Stimulated activated CD4-positive, alpha-beta T cell treated with anti-CD3 and anti-CD28 coated beads, Interleukin-1b, Interleukin-23, amount 100 ng/mL, for 24 hours (primary cell): ENCODE measurements at places on chromosomes 5 and 9.

GRCh38 chr5:81134066-81134465, 99.1 kb upstream of the CKMT2 start:
- DNase-seq, result no peak

DNA sequence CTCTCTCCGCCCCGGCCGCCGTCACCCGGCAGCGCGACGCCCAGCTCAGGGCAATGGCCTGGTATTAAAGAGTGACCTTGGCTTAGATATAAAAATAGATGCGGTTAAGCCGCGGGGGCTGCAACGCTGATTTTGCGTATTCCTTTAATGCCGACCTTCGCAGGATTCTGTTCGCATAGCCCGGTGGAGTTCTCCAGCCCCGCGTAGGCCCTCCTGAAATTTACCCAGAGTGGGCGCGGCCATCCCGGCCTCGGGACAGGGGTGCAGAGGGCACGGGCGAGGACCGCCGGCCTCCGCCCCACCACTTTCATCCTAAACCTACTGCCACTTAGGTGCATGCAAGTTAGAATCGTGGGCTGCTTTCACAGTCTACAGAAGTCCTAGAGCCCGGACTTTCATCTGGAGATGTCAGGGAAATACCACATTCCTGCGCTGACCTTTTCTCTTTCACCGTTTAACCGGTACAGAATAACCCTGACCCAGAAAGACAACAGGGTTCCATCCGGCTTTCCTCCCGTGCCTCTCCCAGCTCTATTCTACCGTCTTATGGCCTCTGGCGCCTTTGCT, 492 bp upstream of the FAM169A start:
- DNase-seq, result no peak

GRCh38 chr5:112634796-112635195, 102.9 kb upstream of the APC start:
- no peak for DNase-seq

DNA sequence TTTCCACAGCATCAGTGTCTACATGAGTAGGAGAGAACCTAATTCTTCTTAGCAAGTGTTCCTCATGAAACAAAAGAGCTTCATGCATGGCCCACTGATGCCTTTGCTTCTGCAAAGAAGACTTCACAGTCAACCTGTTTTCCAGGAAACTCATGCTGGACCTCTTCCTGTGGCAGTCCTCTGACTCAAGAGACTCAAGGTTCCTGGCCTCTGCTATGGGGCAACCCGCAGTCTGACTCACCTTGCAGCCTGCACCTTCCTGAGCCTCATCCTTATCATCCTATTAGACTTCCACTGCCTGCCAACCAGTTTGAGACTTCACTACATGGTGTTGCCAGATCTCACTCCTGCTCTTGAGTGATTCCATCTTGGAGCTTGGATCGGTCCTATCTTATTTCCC, 17.6 kb upstream of the AGGF1 start:
- DNase-seq, result no peak

DNA sequence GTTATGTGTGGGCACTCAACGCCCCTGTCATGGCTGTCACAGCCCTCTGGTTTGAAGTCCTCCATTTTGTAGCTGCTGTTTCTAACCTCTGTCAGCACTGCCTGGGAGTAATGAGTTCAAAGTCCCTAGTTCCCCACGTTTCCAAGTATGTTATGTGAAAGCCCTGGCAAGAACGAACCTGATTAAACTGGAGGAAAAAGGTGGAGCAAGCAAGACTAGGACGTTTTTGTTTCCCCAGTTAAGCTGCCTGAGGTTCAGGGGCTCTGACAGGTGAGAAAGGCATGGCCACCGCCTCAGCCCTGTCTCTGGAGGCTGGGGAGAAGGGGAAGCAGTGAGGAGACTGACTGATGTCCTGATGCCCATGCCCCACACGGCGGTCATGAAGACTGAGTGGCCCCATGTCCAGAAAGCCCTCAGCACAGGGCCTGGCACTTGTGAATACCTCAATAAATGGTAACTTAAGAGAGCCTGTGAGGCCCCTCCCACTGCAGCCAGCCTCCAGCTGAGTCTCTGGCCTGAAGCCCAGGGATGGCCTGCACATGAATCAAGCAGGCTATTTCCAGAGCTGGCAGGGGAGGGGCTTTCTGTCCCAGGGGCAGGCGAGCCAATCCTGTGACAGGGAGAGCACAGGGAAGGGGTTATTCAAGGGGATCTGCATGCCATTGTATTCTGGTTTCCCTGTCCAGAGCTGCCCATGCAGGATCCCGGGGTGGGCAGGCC, 61.8 kb downstream of the PFDN1 start:
- no peak for DNase-seq

DNA sequence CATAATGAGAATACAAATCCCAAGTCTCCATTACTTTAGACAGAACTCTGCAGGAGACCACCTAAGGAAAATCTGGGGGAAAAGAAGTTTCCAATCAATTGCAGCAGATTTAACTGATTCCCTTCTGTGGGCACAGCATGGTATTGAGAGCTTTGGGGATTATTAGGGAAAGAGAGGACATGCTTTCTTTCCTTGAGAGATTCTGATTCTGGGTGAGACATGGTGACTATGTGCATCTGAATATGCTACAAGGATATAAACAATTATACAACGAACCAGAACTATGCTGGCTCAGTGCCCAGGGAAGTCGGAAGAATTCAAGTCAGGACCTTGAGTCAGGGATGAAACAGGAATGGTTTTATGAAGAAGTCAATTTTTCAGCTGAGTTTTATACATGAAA, 183.7 kb downstream of the PDE4D start:
- DNase-seq, result no peak

GRCh38 chr5:54804086-54804485, 181.3 kb downstream of the ESM1 start:
- DNase-seq, result no peak

DNA sequence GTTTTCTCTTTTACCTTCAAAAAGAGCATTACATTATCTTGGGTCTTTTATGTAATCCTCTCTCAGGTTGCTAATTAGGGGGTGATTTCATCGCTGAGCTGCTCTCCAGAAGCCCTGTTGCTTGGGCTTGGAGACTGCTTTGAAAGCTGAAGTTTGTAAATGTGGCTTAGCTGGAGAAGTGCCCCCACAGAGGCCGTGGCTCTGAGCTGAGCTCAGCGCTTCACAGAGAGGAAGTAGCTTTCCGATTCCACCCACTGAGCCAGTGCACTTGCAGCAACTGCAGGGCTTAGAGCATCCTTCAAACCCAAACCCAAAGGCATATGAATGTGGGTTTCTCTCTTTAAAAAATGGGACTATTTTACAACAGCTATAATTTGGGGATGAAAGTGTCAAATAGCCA, 13.7 kb upstream of the NXNL2 start:
- no peak for DNase-seq

DNA sequence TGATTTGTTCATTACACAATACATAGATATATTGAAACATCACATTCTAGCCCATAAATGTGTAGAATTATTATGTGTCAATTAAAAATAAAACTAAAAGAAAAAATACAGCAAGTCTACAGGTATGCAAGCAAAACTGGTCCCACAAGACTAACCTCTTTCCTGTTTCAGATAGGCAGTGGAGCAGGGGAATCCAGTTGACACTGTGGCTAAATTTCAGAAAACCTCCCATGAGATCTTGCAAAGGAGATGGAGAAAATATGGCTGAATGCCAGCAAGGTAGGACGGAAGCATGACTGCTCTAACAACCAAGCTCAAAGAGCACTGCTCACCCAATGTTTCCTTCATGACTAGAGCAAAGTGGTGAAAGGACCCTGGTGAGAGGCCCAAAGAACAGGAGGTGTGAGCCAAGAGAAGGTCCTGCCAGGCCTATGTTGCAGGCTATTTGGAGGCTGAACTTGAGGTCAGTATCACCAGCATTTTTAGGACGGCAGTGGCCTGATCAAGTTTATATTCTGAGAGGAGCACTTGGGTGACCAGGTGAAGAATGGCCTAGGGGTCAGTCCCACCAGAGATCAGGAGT, 1.1 kb upstream of the SH3TC2 start:
- DNase-seq, result no peak

- no peak for DNase-seq
Measured at GRCh38 chr5:172801179-172801671, 30.2 kb upstream of the DUSP1 start.

DNA sequence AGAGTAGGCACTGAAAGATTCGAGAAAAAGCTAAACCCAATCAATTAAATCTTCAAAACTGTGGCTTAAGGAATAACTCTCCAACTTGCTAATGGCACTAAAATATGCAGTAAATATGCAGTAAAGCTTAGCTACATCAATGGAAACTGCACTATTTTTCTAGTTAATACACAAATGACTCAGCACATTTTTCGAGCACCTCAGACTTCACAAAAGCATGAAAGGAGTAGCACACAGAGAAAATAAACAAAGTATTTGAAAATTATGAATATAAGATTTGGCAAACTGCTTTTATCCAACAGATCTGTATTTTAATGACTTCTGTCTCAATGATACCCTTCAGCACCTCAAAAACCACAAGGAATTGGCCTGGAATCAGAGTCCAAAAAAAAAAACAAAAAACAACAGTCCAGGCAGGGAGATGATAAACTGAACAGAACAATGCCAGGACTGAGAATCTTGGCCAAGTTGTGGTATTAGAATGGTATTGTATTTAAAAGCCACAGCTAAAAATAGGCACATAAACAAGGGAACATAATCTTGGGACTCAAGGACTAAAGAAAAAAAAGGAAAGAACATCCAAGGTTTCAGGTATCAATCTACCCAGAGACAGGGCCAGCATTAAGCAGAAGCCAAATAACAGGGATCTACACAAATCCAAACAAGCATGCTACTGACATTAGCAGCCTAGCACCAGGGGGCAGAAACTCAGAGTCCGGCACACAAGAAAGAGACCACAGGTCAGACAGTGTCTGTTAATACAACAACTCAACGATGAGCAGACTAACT, 21.4 kb downstream of the TMEM245 start:
- no peak for DNase-seq

DNA sequence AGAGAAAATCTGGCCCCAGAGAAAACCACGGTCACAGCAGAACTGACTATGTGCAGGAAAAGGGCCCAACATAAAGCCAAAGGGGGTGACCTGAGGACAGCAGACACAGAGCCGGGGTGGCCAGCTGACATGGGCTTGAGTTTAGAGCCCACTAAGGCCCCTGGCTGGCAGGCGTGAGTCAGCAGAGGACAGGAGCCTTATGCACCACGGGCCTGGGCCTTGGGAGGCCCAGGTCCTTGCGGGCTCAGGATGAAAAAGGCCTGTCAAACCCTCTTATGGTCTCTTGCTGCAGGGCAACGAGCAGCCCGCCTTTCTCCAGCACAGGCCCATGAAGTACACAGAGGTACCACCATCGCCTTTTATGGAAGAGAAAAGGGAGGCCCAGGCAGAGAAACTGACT, 19.7 kb downstream of the STK10 start:
- no peak for DNase-seq

DNA sequence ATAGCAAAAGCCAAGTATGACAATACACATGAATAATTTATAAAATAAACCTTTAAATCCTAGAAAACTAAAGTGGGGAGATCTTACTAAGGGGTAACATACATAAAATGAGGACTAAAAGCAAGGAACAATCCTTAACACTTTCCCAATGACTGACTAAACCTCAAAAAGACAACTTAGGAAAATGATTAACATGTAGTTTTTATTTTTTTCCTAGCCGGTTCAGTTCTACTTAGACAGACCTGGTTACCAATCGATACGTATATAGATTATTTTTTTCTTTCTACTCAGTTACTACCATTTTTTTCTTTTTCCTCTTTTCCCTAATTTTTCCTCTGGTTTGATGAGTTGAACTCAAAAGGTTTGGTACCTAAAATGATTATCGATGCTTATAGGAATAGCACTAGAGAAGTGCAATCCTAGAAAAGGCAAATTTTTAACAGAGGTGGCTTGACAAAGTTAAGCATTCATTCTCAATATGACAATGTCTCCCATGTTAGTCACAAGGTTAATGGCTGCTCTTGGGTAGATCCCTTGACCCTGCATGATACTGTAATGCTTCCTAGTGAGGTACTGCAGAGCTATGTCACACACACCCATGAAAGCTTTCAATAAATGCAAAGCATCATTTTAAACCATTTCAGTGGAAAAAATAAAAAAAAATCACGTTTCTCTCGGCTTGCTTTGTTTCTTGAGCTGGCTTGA, 41.5 kb downstream of the FBXO4 start:
- DNase-seq, result no peak

DNA sequence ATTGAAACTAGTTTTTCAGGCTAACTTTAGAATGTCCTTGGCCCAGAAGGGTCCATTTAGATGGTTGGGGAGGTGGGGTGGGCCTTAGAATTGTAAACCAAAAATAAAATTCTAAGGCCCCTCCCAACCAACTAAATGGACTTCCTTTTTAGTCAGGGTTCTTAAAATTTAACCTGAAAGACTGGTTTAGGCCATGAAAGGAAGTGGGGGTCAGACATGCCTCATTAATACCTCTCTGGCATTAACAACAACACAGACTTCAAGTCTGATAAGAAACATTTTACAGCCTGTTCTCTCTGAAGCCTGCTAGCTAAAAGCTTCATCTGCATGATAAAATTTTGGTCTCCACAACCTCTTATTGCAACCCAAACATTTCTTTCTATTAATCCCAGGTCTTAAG, 65.5 kb upstream of the TNC start:
- no peak for DNase-seq

DNA sequence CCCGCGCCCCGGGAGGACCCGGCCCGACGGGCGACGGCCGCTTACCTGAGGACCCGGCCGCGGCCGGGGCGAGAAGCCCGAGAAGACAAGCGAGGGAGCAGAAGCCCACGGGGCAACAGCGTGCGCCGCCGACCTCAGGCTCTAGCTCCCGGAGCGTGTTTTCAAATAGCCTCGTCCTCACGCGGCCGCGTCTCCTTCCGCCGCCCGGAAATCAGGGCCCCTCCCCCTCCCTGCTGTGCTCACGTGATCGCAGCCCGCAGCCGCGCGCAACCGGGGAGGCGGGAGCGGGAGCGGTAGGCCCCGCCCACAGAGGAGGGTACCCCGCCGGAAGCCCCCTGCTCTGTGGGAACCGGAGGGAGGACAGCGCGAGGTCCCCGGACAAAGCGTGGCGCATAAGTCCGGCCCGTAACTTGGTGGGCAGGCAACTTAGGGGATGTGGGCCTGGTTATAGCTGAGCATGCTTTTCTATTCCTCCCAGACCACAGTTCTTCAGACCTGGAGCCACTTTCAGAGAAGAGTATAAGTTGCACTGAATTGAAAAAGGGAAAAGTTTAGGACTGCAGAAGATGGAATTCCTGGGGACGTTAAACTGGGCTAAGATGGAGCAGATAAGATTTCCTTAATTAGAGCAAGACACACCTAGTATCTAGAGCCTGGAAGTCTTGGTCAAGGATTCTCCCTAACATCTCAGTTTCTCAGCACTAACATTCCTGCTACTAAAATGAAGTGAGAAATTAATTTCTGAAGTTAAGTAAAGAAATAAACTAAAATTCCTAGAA, at the start of gene TEX10:
TSS of gene TEX10 (minus strand) at position 216 of the 779 bp plus-strand sequence. CDS start 3,579 bp downstream, outside the sequence.
- peak; percentile 85 for DNase-seq

GRCh38 chr5:78929833-78930232, 55.3 kb downstream of the ARSB start:
- no peak for DNase-seq
